ENCODE measurements at places on chromosomes 4 and X. TPM values are rescaled to one million over a fixed set of nuclear protein-coding genes. Genes with fewer than 3 reads are reported as not detected.

DNA sequence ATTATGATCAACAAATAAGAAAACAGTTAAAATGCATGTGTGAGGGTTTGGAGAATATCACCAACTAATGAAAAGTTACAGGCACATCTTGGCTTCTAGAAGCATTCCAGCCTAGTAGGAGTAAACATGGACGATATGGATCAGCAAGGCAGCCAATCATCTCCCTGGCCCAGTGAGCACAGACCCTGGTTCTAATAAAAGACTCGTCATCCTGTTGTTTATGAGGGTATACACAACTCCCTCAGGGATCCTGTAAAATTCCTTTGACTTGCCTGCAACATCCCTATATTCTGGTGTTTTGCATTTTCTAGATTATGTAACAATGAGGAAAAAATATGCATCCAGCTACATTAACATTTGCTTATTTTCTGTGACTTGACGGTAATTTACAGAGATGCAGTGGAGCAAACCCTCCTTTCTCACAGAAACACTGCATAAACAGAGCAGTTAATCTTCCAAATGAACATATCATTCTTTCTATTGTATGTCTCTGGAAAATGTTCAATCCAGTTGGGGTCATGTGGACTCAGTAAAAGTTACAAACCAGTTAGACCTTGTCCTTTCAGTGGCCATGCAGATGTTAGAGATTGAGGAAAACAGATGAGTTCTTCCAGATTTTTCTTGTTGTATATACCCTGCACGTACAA is 88.9 kb upstream of the NDP start:
- DNase-seq = no peak
- no peaks in the 10 kb centered on the region for H3K27me3 ChIP-seq
- H3K27ac ChIP-seq = no peak overlapping the region
- H3K36me3 ChIP-seq = no peaks in the 10 kb centered on the region
- H3K4me1 ChIP-seq = no peaks in the 10 kb centered on the region
- H3K4me3 ChIP-seq = no peak overlapping the region

- peak overlapping the region; percentile 63 for H3K27ac ChIP-seq
- DNase-seq = no peak
- no peaks in the 10 kb centered on the region for H3K36me3 ChIP-seq
- H3K27me3 ChIP-seq = no peaks in the 10 kb centered on the region
These were observed 44.9 kb downstream of the JADE1 start for GRCh38 chr4:128854433-128854832.

Gene MAGEB2
- 50.9 TPM for total RNA-seq

GRCh38 chrX:72021975-72022374 is 109.7 kb downstream of the RTL5 start:
- H3K27me3 ChIP-seq = no peaks in the 10 kb centered on the region
- H3K36me3 ChIP-seq = no peaks in the 10 kb centered on the region
- no peak for DNase-seq
- H3K4me1 ChIP-seq = peaks cover 2% of the 10 kb centered on the region
- no peak overlapping the region for H3K27ac ChIP-seq

Gene IQCM
- 10.7 TPM for total RNA-seq

Gene CYLC1
- total RNA-seq = 11.7 TPM

GRCh38 chrX:42028109-42028508 is 104.8 kb upstream of the CASK start:
- no peak overlapping the region for H3K27ac ChIP-seq
- H3K27me3 ChIP-seq = no peaks in the 10 kb centered on the region
- peak; percentile 12 for DNase-seq
- no peaks in the 10 kb centered on the region for H3K36me3 ChIP-seq

DNA sequence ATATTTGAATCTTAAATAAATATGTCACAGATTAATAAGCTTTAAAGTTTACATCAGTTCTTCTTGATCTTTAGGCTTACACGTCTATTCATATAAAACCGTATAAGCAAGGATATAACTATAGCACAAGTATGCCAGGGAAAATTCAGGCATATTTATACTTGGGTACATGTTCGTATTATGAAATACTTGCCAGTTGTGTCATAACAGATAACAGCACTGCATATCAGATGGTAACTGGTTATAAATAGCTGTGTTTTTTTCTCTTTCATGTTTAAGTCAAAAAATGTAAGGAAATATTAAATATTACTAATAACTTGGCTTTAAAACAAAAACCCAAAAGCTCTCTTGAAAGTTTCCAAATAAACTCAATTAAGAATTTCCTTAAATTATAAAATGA is 17.5 kb downstream of the BRWD3 start:
- H3K27ac ChIP-seq = no peak overlapping the region
- no peaks in the 10 kb centered on the region for H3K27me3 ChIP-seq
- no peaks in the 10 kb centered on the region for H3K4me1 ChIP-seq

Gene RS1
- not detected for total RNA-seq

Gene SPANXA1
- total RNA-seq = not detected

GRCh38 chr4:37881811-37882210 is 9.1 kb upstream of the TBC1D1 start:
- no peaks in the 10 kb centered on the region for H3K36me3 ChIP-seq
- no peak overlapping the region for H3K4me3 ChIP-seq

Gene FRG2
- total RNA-seq = not detected

DNA sequence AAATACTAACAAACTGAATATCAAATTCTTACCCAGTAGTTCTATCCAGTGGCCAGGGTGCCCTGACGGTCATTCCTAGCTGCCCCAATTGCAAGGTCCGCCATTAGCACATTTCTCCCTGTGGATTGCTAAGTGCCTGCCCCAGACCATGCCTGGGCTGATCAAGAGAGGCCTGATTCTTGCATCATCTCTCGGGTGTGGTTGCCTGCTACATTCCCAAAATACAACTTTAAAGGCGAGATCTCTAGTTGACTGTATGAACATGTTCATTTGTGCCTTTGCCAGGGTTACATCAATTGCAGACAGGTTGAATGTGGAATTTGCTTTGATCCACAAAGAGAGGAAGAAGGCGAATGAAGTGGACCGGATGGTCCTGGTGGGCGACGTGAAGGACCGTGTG is 28.0 kb downstream of the PRPS2 start:
- H3K36me3 ChIP-seq = no peaks in the 10 kb centered on the region
- no peaks in the 10 kb centered on the region for H3K4me1 ChIP-seq
- no peak overlapping the region for H3K27ac ChIP-seq
- no peak for DNase-seq
- H3K4me3 ChIP-seq = no peak overlapping the region

DNA sequence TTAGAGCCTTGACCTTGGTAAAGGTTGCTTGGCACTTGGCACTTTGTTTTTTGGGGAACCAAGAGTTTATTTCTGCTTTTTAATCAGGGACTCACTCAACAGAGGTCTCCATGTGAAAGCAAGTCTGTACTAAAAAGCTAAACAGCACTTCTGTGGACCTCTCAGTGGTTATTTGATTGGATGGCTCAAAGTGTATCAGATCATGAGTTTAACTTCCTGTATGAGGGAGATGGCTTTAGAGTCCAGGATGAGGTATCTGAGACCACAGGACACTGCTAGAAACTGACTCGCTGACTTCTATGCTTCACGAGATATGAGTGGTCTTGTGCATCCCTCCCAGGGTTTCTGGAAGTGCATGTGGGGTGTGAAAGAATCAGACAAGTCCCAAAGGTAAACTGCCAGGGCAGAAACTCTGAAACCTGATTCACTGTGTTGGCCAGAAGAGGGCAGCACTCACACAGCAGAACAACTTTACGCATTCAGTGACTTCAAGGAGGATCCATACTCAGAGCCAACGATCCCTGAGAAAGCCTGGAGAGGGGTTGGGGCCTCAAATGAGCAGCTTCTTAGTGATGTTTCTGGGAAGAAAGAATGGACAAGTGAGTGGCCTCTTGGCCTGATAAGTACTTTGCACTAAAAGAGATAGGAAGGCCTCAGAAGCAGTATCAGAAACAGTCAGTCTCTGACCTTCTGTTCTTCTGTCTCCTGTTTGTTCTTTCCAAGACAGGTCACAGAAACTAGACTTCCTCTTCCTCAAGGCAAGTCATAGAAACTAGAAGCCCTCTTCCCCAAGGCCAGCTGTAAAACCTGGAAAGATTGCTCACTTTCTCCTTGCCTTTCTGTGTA is 220.3 kb upstream of the CXCL13 start:
- no peaks in the 10 kb centered on the region for H3K27me3 ChIP-seq
- no peak overlapping the region for H3K4me3 ChIP-seq
- H3K36me3 ChIP-seq = no peaks in the 10 kb centered on the region
- DNase-seq = peak; percentile 79

DNA sequence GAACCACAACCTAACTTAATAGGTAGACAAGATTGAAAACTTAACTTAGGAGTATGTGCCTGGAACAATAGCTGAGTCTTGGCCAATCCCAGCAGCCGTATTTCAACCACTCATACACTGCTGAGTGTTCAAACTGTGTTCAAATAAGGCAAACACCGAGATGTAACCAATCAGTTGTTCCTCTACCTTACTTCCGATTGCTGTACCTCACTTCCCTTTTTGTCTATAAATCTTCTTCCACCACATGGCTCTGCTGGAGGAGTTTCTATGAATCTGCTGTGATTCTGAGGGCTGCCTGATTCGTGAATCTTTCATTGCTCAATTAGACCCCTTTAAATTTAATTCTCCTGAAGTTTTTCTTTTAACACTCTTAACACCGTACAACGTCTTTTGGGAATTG is 108.0 kb downstream of the ANAPC4 start:
- no peak overlapping the region for H3K4me3 ChIP-seq
- no peaks in the 10 kb centered on the region for H3K4me1 ChIP-seq
- no peaks in the 10 kb centered on the region for H3K36me3 ChIP-seq
- H3K27me3 ChIP-seq = no peaks in the 10 kb centered on the region

Gene ATOH1
- total RNA-seq = not detected

Gene ITM2A
- 6.8 TPM for total RNA-seq

- H3K4me3 ChIP-seq = no peak overlapping the region
- peaks cover 21% of the 10 kb centered on the region for H3K4me1 ChIP-seq
- H3K36me3 ChIP-seq = no peaks in the 10 kb centered on the region
- no peaks in the 10 kb centered on the region for H3K27me3 ChIP-seq
- DNase-seq = peak; percentile 42
These were observed 29.2 kb downstream of the METAP1 start for GRCh38 chr4:99024481-99025275.

GRCh38 chr4:144699565-144699964 is 53.6 kb downstream of the HHIP start:
- H3K27me3 ChIP-seq = no peaks in the 10 kb centered on the region
- DNase-seq = no peak
- peaks cover 7% of the 10 kb centered on the region for H3K4me1 ChIP-seq
- no peak overlapping the region for H3K27ac ChIP-seq
- H3K4me3 ChIP-seq = no peak overlapping the region

GRCh38 chrX:46447384-46447783 is 97.8 kb downstream of the ZNF674 start:
- no peaks in the 10 kb centered on the region for H3K27me3 ChIP-seq
- peak; percentile 13 for DNase-seq
- peak overlapping the region; percentile 79 for H3K27ac ChIP-seq
- peak overlapping the region; percentile 80 for H3K4me3 ChIP-seq
- no peaks in the 10 kb centered on the region for H3K36me3 ChIP-seq
- H3K4me1 ChIP-seq = no peaks in the 10 kb centered on the region

DNA sequence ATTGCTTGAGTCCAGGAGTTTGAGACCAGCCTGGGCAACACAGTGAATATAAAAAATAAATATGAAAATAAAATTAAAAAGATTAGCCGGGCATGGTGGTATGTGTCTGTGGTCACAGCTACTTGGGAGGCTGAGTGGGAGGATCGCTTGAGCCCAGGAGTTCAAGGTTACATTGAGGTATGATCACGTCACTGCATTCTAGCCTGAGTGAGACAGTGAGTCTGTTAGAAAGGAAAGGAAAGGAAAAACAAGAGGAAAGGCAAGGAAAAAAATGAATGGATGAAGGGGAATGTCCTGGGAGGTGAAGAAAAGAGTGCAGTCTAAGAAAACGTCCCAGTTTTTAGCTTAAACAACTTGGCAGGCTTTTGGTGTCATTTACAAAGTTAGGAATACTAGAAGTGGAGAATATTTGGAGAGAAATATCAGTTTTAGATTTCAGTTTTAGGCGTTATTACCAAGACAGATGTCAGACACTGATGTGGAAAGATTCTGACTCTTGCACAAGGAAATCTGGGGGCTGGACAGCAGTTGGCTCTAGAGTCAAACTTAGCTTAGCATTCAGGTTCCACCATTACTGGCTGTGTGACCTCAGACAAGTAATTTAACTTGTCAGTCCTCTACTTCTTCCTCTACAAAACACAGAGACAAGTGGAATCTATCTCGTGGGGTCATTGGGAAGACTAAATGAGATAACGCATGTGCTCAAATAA is 139.0 kb downstream of the TSPAN5 start:
- peak overlapping the region; percentile 82 for H3K27ac ChIP-seq
- peaks cover 75% of the 10 kb centered on the region for H3K4me1 ChIP-seq
- no peak overlapping the region for H3K4me3 ChIP-seq
